ENCODE measurements at places on chromosomes 7 and 10.

DNA sequence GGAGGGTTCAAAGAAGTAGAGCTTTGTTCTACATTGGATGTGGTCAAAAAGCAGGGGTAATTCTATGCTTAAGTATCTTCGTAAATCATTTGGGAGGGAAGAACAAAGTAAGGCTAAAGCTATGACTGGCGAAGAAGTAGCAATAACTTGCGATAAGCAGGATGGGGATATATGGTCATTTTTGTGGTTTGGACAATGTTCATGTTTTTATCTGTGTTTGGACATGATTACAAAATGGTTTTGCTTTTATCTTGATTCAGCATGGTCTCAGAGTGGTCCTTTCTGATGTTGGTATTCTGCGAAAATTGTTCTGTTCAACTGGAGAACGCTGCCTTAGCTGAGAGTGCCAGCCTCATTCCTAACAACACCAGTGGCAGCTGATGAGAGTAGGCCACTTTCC is 208.8 kb downstream of the SEMA3A start:
- no peak overlapping the region for H3K4me3 ChIP-seq
- DNase-seq, result no peak
- H3K27me3 ChIP-seq, result no peaks in the 10 kb centered on the region

- H3K27ac ChIP-seq, result no peak overlapping the region
- no peaks in the 10 kb centered on the region for H3K36me3 ChIP-seq
- no peak for DNase-seq
- no peak overlapping the region for H3K4me3 ChIP-seq
- no peaks in the 10 kb centered on the region for H3K27me3 ChIP-seq
- peaks cover 8% of the 10 kb centered on the region for H3K4me1 ChIP-seq
These were observed 56.6 kb upstream of the TRUB1 start for GRCh38 chr10:114881417-114881816.

- no peak overlapping the region for H3K4me3 ChIP-seq
- peaks cover 11% of the 10 kb centered on the region for H3K27me3 ChIP-seq
- no peaks in the 10 kb centered on the region for H3K36me3 ChIP-seq
- no peaks in the 10 kb centered on the region for H3K4me1 ChIP-seq
These were observed 77.1 kb upstream of the FGFR2 start for GRCh38 chr10:121675344-121675743.

GRCh38 chr7:96441436-96442084 is 119.7 kb upstream of the SLC25A13 start:
- H3K4me1 ChIP-seq, result no peaks in the 10 kb centered on the region
- DNase-seq, result no peak
- no peak overlapping the region for H3K4me3 ChIP-seq
- peaks cover 3% of the 10 kb centered on the region for H3K27me3 ChIP-seq
- no peaks in the 10 kb centered on the region for H3K36me3 ChIP-seq
- H3K27ac ChIP-seq, result no peak overlapping the region

- peaks cover 10% of the 10 kb centered on the region for H3K4me1 ChIP-seq
- no peak for DNase-seq
- no peak overlapping the region for H3K27ac ChIP-seq
- H3K27me3 ChIP-seq, result no peaks in the 10 kb centered on the region
- H3K36me3 ChIP-seq, result no peaks in the 10 kb centered on the region
These were observed 4.5 kb downstream of the GPRIN2 start for GRCh38 chr10:46551701-46552525.

DNA sequence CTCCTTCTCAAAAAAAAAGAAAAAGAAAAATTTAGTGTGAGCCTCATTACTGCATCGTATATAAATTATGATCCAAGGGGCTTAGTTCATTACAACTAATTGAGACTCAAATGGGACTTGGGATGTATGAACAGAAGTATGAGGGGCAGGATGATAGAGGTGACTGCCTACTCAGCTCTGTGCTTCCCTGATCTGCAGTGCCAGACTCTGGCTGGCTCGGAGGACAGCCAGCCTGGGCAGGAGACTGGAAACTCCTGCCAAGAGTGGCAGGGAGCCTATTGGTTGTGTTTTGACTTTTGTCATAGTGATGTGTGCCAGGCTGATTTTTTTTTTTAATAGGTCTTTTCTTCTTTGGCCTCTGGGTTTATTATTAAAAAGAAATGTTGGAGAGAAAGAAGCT is 73.8 kb upstream of the GTF2IRD1 start:
- no peaks in the 10 kb centered on the region for H3K4me1 ChIP-seq
- no peaks in the 10 kb centered on the region for H3K36me3 ChIP-seq
- H3K27ac ChIP-seq, result no peak overlapping the region
- no peak for DNase-seq
- H3K27me3 ChIP-seq, result no peaks in the 10 kb centered on the region

DNA sequence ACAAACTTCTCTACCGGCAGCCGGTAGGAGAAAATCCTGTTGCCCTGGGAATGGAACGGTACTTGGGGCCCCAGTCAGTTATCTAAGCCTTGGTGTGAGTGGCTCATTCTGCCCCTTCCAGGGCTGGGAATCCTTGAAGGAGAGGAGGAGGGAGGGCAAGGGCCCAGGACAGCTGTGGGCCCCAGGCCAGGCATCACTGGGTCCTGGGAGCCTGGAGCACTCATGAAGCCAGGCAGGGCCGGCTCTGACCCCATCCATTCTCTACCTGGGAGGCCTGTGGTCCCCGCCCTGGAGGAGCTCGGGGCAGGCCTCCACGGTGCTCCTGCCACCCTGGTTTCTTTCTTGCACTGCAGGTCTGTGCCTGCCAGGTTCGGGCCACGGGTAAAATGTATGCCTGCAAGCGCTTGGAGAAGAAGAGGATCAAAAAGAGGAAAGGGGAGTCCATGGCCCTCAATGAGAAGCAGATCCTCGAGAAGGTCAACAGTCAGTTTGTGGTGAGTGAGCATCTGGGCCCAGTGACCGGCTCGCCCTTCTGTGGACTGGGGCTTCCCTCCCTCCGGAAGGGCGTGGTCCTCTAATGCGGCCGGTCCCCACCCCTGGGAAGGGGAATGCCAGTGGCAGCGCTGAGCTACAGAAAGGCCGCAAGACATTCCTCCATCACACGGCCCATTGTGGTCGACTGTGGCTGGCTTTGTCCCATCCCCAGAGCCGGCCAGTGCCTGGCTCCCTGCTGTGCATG is 111.3 kb downstream of the RGS10 start:
- H3K4me3 ChIP-seq, result no peak overlapping the region
- H3K27ac ChIP-seq, result no peak overlapping the region
- DNase-seq, result no peak
- no peaks in the 10 kb centered on the region for H3K4me1 ChIP-seq
- H3K36me3 ChIP-seq, result no peaks in the 10 kb centered on the region

GRCh38 chr7:137816696-137817320 is 30.0 kb downstream of the DGKI start:
- peaks cover 3% of the 10 kb centered on the region for H3K27me3 ChIP-seq
- no peaks in the 10 kb centered on the region for H3K4me1 ChIP-seq
- no peaks in the 10 kb centered on the region for H3K36me3 ChIP-seq
- no peak for DNase-seq

- no peak overlapping the region for H3K4me3 ChIP-seq
- H3K27me3 ChIP-seq, result no peaks in the 10 kb centered on the region
- DNase-seq, result no peak
- no peaks in the 10 kb centered on the region for H3K4me1 ChIP-seq
- no peaks in the 10 kb centered on the region for H3K36me3 ChIP-seq
These were observed 282.7 kb downstream of the BAMBI start for GRCh38 chr10:28959850-28960501.
